Breast epithelium (tissue), 4 donors: ENCODE measurements at places on chromosomes 6 and 20. TPM values are rescaled to one million over a fixed set of nuclear protein-coding genes. Genes with fewer than 3 reads are reported as not detected.
A peak's percentile ranks its signal among the peaks of the same experiment; 100 is the strongest.

Gene CAGE1
- not detected for total RNA-seq

Gene ASF1A
- 8.6 TPM for total RNA-seq

Gene ISM1
- total RNA-seq, result 13.0 TPM

Gene HDAC2
- total RNA-seq, result 66.5 TPM

Gene CFAP206
- total RNA-seq, result 2.0 TPM

Gene TRIM15
- total RNA-seq, result not detected

Gene RARS2
- total RNA-seq, result 30.5 TPM

Gene DEFB124
- total RNA-seq, result not detected

Gene TFAP2C
- 24.9 TPM for total RNA-seq

GRCh38 chr6:68876792-68877493, 241.9 kb downstream of the ADGRB3 start:
- no peak for DNase-seq

DNA sequence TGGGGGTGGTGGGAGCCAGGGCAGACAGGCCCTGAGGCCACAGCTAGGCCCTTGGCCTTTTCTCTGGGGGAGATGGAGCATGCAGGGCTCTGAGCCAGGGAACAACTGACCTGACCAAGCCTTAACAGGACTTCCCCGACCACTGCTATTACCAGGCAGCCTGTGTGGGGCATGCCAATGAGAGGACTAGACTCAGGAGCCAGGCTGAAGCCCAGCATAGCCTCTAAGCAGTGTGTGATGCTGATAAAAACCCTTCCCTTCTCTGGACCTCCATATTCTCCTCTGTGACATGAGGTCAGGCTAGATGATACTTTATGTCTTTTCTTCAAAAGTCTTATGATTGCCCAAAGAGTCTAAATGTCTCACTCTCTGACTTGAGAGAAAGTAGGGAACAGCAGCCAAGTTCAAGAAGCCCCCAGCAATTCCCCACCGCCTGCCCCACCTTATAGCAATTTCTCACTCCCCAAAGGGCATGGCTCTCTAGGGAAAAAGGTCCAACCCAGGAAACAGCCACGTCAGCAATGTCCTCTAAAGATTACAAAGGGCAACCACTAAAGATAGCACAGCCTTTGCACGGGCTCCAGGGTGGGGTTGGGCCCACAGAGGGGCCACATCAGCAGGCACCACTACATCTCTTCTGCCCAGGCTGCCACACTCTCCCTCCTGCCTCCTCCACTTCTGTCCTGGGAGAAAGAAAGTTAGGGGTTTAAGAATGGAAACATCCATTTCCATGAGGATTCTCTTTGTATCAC, 71.3 kb downstream of the TRERF1 start:
- no peak for DNase-seq

GRCh38 chr6:147046141-147046877, 157.9 kb upstream of the STXBP5 start:
- DNase-seq, result no peak

DNA sequence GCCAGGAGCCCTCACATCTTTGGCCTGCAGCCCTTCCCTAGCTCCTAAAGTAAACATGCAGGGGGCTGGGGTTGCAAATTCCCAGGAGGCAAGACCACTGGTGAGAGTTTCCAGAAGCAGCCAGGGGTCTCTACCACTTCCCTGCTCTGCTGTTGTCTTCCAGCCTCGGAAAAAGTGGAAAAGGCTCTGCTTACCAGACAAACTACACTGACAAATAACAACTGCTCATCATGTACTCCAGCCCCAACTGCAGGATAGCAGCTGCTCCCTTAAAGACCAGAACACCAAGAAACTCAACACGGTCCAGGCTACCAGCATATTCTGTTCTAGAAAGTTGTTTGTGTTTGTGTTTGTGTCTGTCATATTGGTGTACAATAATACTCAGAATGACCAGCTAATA, 187.5 kb upstream of the MARCKS start:
- no peak for DNase-seq

DNA sequence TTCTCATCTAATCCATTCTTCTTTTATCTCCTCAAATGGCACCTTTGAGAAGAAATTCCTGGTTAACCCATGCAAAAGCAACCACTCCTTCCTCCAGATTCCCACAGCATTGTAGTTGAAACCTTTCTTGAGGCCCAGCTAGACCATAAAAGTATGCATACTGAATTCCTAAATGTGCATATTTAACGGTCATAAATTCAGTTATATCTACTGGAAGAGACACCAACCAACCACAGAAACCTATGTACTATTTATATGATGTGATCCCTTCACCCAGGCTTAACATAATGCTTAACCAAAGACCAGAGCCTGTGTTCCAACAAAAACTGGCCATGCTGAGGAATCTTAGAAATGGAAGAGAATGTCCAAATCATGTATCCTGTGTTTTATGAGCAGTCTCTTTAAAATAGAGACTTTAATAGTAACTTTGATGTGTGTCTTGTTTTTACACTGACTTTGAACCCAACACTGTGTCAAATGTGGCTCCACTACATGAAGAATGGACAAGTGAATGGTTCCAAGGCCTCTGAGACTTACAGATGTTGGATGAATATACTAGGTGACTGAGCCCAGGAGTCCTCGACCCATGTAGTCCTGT, 11.4 kb upstream of the TAF8 start:
- no peak for DNase-seq

DNA sequence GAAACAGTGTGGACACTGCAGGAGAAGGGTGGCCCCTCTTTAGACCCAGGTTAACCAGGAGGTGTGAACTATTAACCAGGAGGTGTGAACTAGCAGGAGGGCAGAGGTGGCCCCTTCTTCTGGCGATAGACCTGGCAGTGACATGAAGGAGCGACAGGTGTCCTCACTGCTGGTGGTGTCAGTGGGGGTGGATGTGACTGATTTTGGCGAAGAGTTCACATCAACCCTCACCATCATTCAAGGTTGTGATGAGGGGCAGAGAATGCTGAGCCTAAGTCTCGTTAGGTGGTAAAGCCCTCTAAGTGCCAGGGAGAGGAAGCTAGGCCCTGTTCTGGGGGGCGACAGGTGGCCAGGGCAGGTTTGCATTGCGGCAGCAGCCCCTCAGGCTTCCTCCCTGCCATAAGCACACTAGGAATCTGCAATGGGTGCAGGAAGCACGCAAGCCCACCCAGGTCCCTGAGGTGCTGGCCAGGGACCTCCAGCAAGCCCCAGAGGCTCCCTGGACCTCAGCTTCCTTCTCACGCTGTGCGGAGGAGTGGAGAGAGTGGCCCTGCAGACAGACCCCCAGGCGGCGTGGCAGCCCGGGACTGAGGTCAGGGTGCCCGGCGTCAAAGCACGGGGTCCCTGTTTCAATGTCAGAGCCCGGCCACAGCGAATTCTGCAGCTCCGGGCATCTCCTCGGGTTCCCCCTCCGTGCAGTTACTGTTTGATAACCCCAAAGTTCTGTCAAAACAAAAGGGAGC, 13.7 kb downstream of the NPEPL1 start:
- DNase-seq, result peak; percentile 34

- no peak for DNase-seq
These were observed 290.0 kb downstream of the TFAP2B start for GRCh38 chr6:51108563-51109234.

GRCh38 chr20:45097485-45098102, 3.3 kb downstream of the KCNS1 start:
- DNase-seq, result no peak

GRCh38 chr6:136752554-136752953, 39.7 kb downstream of the MAP3K5 start:
- no peak for DNase-seq

DNA sequence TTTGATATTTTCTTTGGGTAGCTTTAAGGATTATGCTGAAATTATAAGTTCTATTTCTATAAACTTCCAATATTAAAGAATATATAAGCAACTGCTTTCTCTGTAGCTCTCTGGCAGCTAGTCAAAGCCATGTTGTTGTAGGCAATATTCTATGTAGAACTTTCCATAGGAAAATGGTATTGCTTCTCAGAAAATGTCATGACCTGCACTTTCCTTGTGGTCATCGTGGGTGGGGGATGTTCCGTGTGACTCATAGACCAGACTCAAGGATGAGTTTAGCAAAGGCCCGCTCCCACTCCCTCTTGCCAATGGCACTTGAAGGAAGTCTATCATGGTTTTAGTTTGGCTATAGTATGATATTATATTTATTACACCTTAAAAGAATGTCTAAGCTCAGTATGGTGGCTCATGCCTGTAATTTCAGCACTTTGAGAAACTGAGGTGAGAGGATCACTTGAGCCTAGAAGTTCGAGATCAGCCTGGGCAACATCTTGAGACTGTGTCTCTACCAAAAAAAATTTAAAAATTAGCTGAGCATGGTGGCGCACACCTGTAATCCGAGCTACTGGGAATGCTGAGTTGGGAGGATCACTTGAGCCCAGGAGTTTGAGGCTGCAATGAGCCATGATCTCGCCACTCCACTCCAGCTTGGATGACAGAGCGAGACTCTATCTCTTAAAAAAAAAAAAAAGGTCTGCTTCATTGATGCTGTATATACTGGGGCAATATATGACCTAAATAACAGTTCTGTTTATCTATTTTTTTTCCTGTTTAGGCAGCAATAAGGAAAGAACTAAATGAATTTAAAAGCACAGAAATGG, 36.6 kb upstream of the LTV1 start:
- DNase-seq, result no peak

DNA sequence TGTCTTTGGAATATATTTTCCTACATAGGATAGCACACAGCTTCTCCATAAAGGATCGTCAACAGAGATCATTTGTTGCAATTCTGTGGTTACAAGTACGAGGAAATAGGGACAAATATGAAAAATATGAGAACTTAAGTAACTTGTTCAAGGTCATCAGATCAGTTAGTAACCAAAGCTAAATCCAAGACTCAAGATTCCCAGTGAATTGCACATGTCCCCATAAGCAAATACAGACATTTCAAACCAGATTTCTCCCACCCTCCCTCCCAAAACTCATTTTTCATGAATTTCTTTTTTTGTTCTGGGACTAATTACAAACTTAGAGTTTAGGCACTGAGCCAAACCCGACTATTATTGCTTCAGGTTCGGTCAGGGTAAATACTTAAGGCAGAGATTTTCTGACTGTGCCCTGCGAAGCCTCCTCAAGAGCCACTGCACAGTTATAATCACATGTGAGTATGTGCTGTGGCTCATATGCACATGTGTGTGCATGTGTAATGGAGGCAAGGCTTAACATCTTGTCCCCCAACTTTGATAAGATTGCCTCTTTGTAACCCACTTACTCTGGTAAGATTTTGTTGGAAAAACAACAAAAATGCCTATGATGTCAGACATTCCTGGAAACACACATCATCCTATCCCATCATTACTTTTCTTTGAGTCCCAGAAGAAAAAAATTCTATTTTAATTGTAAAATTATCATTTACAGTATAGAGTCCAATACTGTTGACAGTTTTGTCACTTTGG, 216.2 kb downstream of the CD83 start:
- no peak for DNase-seq

GRCh38 chr6:109804020-109804419, 112.9 kb downstream of the FIG4 start:
- no peak for DNase-seq

DNA sequence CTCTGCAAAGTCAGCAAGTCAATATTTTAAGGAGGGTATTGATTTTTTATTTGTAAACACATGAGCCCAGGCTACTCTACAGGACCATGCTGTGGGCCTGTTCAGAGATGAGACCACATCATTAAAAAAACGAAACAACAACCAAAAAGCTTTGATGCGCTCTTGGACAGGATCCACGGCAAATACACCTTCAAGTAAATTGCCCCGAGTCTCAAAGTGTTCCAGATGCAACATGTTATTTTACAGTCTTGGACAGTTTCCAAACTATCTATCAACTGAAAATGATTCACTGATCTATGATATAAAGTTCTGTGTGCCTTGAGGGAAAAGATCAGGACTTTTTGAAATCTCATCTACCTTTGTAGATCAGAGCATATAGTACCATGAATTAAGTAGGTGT, 25.8 kb upstream of the CARMIL1 start:
- no peak for DNase-seq

GRCh38 chr6:14664621-14665315, 547.2 kb downstream of the CD83 start:
- no peak for DNase-seq

- no peak for DNase-seq
These were observed 85.4 kb downstream of the SLX4IP start for GRCh38 chr20:10520528-10520927.

DNA sequence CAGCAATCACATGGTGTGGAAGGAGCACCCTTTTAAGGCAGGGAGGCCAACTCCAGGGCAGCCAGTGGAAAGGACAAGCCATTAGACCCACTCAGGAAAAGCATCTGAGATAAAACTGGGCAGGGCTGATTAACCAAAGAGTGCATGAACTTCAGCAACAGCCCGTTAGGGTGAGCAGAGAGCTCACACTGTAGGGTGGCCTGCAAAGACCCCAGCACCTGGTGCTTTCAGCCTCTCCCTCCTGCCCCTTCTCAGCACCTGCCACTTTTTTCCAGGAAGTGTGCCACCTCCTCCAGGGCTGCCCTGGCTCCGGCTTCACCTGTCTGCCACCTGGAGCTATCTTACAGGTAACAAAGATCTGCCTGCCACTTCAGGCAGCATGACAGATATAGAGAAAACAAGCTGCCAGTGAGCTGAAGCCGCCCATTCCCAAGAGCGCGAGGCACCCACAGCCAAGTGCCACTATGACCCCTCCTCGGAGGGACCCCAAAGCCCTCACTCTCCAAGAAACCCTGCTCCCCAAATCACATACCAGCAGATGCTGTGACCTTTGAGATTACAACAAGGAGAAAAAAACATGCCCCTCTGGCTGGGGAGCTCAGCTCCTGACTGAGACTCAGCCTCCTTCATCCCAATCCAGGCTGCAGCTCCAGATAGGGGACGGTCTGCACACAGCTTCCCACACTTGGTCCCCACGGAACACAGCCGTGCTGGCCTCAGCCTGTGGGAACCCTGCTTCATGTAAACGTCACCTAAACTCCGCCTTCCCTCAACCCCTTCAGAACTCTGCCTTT, 71.2 kb downstream of the ABHD12 start:
- no peak for DNase-seq

DNA sequence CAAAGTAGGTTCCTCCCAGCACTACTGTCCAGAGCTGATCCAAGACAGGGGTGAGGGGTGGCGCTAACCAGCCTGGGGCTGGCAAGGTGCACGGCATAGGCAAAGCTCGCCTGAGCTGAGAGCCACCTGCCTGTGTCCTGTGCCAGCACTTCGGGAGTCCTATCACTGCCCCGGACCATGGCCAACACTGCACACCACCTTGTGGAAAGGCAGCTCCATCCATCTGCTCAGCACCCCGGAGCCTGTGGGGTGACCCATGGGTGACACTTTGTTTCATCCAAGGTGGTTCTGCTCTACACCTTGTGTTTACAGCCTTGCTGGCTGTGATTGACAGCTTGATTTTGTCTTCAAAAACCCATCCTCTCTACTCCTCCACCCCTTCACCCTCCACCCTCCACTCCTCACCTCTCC, 32.9 kb upstream of the GATA5 start:
- DNase-seq, result no peak

DNA sequence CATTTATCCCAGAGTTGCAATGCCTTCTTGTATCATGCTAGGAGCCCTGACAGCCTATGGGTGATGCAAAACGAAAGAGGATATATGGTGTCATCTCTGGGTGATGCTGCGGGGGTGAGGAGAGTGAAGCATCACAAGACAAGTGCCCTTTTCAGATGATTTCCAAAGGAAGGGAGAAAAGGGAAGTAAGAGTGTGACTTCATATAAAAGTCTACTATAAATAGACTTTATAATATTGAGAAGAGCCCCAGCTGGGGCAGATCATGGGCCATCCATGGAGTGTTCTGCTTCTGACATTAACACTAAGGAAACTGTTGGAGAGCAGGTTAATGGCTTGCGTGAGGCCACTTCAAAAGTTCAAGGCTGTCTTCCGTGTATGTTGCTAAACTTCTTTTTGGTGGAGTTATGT, 4.4 kb downstream of the CD83 start:
- DNase-seq, result no peak
